ENCODE measurements at places on chromosomes 12 and 14.
A peak's percentile ranks its signal among the peaks of the same experiment; 100 is the strongest.

DNA sequence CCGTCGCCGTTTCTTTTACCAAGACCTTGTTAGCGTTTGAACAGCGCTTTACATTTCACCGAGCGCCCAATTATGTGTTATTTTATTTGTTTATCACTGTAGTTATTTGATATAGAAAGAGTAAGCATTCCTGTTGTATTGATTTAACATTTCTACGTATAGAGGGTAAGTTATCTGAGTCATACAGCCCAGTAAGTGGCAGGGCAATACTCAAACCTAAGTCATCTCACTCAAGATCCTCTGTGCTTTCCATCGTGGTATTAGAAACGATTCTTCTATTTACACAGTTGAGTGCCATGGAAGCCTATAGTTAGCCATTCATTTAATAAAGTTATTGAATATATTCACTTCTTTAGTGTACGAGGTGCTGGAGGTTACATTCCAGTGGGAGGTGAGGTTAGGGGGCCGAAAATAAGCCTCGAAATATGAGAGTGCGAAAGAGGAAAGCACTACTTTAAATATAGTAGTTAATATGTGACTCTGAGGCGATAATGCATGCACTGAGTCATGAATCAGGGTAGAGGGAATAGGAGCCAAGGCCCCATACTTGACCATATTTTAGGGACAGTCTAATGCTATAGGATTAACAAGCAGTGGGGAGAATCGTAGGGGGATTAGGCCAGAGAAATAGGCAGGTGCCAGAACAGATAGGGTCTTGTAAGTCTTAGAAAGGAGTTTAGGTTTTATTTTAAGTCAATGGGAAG is 629 bp downstream of the RAD51AP1 start:
- no peak for DNase-seq

DNA sequence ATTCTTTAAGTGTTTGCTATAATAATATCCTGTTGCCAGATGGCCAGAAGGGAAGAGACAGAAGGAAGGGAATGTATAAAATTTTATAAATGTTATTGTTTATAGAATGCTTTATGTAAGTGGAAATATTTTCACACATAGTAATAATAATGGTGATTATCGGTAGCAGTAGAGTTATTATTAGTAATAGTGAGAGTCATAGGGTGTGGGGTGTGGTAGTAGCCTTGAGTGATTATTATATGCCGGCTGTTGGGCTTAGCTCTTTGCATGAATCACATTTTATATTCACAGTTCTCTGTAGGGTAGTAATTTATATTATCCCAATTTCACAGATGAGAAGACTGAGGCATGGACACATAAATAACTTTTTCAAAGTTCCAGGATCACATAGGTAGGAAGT is 391.4 kb downstream of the C12orf75 start:
- no peak for DNase-seq

DNA sequence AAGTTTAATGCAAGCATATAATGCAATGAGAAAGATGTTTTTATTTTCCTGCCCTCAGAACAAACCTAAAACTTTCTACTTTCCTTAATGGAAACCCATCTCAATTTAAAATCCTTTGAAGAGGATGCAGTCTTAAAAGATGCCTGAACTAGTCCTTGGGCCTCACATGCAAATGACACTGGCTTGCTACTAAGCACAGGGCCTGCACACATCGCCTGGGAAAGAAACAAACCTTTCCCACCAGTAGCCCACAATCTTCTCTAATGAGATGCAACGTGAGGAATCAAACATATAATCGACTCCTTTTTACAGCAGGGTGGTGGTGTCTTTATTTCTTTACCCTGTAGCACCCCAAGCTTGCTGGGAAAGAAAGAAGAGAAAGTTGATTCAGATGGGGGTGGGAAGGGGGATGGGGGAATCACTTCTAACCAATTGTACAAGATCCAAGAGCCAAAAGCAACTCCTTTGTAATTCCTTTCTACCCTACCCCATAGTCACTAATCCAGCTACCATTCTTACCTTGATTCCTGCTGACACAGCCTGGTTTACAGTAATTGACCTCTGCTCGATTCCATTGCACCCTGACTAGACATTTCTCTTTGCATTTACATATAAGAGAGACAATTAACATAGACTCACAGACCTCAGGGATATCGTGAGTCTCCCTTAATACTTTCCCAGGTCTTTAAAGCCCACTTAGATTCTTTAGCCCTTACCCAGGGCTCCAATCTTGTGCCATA is 69.5 kb upstream of the FERMT2 start:
- no peak for DNase-seq

DNA sequence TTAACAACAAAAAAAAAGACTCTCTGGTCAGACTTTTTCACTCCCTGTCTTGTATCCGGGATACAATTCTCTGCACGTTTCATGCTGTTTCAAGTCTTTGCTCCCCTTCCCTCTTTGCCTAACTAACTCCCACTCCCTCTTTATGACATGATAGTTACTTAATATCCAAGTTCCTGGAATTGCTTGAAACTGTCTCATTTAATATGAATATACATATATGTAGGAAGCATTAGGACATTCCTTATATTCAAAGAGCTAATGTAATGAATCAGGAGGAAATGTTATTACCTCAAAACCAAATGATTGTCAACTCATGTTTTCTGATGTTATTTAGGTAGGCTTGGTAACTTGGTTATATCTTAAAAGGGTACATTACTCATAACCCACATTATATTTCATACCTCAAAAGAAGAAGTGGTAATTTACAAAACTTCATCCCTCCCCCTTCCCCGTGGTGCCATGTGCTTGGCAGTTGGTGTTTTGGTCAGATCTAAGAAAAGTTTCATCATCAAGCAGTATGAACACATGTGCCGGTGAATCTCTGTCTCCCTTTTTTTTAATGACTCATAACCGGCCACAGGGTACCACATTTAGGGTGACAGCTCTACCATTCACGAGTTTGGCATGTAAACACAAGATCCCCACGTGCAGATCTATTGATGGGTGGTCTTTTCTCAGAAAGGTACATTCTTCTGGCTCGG is 56.5 kb downstream of the HCAR2 start:
- no peak for DNase-seq

DNA sequence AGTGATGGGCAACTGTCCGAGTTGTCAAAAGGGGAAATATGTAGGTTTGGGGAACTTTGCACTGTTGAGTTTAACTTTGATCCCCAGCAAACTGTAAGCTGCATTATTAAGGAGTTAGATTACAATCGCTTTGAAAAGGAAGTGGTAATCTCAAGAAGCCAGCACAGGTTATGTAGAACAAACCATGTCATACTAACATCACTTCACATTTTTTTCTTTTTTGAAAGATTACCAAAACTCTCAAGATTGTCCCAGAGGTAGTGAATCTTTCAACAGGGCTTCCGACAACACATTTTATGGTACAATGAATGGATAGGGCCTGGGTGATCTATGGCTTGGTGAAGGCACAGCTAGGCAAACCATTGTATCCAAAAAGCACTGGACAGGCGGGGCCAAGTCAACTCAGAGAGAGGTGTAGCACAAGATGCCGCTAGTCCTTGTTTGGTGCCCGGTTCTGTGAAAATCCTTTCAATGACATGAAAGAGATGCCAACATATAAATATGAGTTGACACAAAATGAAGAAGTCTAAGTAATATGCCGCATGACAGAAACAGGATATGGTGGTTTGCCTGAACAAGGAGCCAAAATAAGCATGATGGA is 24.3 kb upstream of the PARP11 start:
- DNase-seq, result no peak

GRCh38 chr12:11685716-11686115 is 36.2 kb downstream of the ETV6 start:
- DNase-seq, result no peak

DNA sequence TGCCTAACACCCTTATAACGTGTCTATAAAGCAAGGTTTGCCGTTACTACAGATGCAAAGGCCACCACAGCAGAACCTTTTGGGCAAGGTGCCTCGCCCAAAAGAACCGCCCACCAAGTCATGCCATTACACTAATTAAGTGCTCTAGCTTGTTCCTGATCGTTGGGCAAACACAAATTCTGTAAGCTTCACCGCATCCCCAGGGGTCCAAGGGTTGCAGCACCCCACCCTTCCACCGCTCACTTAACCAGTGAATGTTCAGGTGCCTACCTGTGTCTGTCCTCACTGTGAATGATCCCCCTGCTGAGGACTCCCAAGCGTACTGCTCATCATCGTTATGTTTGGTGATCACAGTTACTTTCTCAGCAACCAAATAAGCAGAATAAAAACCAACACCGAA is 1.4 kb downstream of the HSP90AA1 start:
- DNase-seq, result peak; percentile 44

- DNase-seq, result no peak
Measured at GRCh38 chr12:130224613-130225012, 62.3 kb downstream of the FZD10 start.

GRCh38 chr14:24064856-24065255 is 6.5 kb upstream of the CPNE6 start:
- DNase-seq, result no peak

- no peak for DNase-seq
Measured at GRCh38 chr12:4034921-4035320, 161.7 kb upstream of the PARP11 start.

GRCh38 chr14:91835197-91835919 is 32.0 kb downstream of the TC2N start:
- DNase-seq, result no peak

GRCh38 chr12:25504744-25505143 is 48.3 kb downstream of the LMNTD1 start:
- DNase-seq, result no peak

- no peak for DNase-seq
Measured at GRCh38 chr14:103282932-103283331, 51.1 kb upstream of the EIF5 start.

GRCh38 chr14:94441130-94441529 is 11.5 kb downstream of the SERPINA11 start:
- no peak for DNase-seq

GRCh38 chr14:82411298-82411697 is 877.6 kb upstream of the SEL1L start:
- no peak for DNase-seq

DNA sequence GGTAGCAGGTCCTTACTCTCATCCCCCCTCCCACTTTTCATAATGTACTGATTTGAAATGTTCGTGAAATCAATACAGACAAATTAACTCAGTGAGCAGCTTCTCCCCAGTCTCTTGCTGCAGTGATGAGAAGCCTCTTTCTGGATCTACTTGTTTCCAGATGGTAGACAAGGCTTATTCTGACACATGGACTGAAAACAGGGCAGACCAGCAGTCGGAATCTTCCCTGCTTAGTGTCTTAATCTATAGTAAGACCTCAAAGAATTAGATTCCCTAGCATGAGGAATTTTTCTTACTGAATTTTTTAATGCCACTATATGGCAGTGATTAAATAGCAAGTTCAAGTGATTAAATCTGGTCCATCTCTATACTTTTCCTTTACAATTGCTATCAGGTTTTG is 120.1 kb downstream of the RGS6 start:
- DNase-seq, result no peak

DNA sequence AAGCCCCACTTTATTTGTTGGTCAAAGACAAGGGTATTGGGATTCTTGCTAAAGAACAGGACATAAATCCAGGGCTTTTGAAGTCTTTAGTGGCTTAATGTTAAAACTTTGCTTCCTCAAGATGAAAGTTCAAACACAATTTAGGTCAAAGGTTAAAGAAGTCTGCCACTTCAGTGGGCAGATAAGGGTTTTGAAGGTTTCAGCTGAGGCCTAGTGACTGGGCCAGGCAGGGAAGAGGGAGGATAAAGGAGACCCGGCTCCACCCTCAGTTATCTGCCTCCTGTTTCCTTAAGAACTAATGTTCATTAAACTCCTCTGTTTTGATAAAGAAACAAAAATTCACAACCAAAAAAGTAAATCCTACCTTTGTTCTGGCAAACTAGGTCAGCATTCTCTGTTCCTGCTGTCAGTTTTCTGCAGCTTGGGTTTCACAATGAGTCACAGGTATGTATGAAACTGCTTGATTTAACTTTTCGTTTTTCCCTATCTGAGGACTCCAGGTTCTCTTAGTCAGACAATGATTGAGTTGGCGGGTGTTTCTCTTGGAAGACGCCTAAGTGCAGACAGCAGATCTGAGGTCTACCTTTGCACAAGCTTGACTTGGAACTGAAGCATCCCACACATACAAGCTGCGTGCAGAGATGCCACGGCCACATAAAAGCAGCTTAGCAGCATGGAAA is 208.3 kb downstream of the EXOC5 start:
- DNase-seq, result no peak

DNA sequence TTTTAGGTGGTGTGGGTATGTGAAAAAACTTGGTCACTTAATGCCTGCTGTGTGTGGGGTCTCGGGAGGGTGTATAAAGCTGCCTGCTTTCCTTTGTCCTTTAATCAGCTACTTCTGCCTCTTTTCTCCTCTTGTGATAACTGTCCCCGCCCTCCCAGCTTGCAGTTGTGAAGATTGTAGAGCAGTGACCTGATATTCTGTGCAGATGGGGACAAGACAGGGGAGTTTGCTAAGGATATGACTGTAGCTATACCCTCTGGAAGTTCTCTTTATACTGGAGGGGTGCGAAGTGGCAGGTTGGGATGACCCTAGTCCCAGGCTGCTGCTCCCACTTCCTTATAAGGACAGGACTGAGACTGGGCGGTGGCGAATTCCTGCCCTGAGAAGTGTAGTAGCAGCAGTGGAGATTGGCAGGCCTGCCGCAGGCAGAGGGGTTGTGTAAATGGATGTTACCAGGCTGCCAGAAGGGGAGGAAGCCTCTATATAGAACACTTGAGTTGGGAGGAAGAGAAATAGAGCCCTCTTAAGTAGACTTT is 835 bp downstream of the MYL6 start:
- DNase-seq, result peak; percentile 53

- DNase-seq, result peak; percentile 63
Measured at GRCh38 chr12:117441751-117442150, 80.3 kb upstream of the NOS1 start.

DNA sequence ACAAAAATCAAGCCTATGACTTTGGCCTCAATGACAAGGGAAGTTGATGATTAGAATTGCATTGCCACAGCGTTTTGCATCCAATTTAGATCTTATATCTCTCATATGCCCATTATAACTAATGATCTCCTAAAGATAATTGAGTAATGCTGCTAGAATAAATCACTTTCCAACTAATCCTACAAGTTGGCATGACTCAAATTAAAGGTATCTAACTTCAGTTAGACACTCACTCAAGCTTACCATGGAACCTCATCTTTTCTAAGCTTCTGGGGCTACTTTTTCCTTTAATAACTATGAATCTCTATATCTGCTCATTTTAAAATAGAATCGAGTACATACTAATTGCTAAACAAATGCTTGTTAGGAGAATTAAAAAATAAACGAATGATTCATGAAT is 427.8 kb downstream of the BTG1 start:
- DNase-seq, result no peak

DNA sequence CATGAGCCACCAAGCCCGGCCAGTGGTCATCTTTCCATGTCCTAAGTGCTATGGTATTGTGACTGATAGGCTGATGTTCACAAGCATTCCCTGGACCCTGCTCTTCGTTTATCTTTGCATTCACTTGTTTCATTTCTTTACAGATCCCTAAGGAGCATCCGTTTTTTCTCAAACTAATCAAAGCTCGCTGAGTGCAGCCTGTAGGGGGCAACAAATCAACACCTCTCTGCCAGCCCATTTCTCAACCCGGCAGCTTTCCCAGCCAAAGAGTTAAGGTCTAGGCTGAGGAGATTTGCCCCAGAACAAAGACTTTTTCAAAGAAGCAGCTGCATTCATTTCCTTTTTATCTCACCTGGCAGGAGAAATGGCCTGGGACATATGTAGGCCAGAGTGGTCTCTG is 12.1 kb downstream of the SIRT4 start:
- no peak for DNase-seq

All from pons (tissue), 1 donor.